ENCODE measurements at places on chromosomes 3 and 15.

GRCh38 chr3:186841620-186842019 is 890 bp upstream of the ADIPOQ start:
- no peak for DNase-seq

GRCh38 chr15:58165661-58166060 is 27.5 kb downstream of the AQP9 start:
- no peak for DNase-seq

- DNase-seq: no peak
Measured at GRCh38 chr3:32839714-32840085, 21.9 kb downstream of the TRIM71 start.

GRCh38 chr3:49134471-49135265 is 1.8 kb upstream of the LAMB2 start:
- no peak for DNase-seq

- DNase-seq: peak; percentile 39
Measured at GRCh38 chr3:10941972-10942371, 50.6 kb upstream of the SLC6A1 start.

- DNase-seq: no peak
Measured at GRCh38 chr15:99348412-99348811, 97.1 kb downstream of the LRRC28 start.

GRCh38 chr3:182732232-182733015 is 60.9 kb upstream of the ATP11B start:
- DNase-seq: no peak

GRCh38 chr3:190575437-190576185 is 61.7 kb downstream of the IL1RAP start:
- DNase-seq: no peak

DNA sequence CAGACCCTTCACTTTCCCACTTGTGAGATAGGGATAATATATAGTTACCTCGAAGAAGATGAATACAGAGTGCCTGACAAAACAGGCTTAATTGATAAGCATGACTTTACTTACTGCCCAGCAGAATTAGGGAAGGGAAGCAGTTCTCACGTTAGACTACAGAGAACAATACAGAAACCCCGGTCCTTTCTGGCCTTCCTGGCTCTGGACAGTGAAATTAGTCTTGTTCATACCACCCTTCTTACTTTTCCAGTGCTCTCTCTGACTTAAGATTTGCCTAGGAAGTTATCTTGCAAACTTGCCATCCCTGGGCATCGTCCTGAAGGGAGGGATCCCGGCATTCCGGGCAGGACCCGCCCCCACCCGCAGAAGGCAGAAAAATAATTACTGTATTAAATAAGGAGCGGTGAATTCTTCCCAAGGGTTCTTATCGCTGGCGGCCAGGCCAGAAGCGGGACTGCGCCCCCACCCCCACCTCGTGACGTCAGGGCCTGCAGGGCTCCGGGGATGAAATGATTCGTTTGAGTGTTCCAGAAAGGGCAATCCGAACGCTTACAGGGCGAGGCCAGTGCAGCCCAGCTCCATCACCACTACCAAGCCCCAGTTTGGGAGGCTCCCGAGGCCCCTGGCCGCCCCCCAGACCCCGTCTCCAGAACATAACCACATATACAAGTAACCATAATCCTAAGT is 8.4 kb downstream of the SOX2 start:
- no peak for DNase-seq

DNA sequence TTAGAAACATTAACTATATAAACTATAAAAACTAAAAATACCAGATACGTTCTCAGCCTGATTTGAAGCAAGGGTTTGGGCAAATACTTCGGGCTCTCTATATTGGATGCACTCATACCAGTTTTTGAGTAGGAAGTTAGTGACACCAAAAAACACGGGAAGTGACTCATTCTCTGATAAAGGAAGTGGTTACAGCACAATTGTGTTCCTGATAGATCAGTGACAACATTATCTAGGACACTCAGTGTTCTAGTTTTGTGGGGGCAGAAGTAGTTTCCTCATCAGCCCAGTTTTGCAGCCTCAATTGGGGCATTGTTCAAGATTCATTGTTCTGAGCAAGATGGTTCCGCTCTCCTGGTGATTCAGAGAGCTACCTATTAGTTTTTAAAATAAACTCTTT is 469.6 kb upstream of the DPPA4 start:
- peak; percentile 8 for DNase-seq

- no peak for DNase-seq
Measured at GRCh38 chr15:99480016-99480810, 85.6 kb upstream of the MEF2A start.

DNA sequence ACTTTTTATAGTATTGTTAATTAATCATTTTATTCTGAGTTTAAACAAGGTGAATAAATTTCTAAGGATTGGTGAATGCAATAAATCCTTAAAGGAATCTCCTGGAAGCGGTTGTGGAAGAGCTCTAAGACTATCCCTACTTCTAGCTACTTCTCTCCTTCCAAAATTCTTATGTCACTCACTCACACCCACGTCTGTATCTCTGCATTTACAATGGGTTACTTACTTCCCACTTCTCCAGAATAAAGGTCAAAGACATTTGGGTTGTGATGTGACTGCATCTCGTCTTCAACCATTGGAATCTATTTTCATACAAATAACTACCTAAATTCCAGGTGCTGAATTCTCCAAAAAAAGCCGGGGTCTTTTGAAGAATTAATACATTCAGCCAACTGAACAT is 234.2 kb upstream of the MDFIC2 start:
- no peak for DNase-seq

GRCh38 chr3:116067326-116067725 is 378.0 kb downstream of the LSAMP start:
- no peak for DNase-seq

- DNase-seq: no peak
Measured at GRCh38 chr3:159751752-159752151, 236.9 kb upstream of the IL12A start.

GRCh38 chr3:177448987-177449359 is 251.7 kb upstream of the TBL1XR1 start:
- DNase-seq: no peak

GRCh38 chr15:87144775-87145174 is 1065.1 kb downstream of the AGBL1 start:
- DNase-seq: no peak

DNA sequence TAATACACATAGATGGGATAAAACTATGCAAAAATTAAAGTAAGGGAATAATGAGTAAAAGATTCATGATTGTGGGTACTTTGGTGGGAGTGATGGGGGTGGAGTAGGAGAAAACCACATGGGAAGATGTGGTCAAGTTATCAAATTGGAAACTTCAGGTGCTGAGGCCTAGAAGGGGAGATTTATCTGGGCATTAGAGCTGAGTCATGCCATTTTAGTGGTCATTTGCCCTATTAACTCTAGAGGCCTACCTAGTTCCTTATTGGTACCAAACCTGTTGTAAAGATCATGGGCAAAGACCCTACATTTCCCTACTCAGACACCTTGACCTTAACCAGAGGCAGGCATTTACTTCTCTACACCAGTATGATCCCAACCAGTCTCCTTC is 125.9 kb upstream of the BCL6 start:
- DNase-seq: no peak

DNA sequence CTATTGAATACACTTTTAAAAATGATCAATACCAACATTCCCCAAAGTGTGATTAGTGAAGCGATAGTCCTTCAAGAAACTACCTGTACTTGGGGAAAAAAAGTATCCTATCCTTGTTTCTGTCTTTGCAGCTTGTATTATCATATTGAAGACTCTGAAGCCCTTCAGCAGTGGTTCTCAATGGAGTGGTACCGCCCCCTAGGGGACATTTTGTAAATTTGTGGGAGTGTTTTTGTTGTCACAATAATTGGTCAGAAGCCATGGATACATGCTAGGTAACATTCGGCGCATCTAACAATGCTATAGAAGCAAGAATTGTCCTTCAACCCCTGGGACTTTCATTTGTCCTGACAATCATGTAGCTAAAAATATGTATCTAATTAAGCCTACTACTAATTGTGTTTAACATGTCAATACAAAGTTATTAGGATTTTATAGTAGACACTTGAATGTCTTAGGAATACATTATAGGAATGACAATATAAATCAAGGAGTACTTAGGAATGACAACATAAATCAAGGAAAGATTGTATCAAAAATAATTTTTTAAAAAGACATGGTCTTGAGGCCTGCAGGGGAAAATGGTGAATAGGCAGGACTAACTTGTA is 53.7 kb downstream of the NMD3 start:
- peak; percentile 41 for DNase-seq

DNA sequence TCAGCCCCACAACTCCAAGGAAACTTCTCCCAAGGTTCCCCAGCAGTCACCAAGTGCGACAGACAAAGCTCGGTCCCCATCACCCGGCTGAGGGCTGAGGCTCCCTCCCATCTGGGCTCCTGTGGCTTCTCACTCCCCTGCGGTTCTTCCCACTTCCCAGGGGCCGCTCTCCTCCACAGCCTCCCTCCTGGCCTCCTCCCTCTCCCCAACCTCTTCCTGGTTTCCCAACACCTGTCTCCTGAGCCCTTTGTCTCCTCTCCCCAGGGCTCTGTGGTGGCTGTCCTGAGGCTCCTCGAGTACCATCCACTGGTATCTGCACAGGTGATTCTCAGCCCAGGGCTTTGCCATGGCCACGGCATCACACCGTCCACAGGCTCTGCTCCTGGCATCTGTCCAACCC is 113.2 kb upstream of the NSMCE3 start:
- DNase-seq: no peak

- DNase-seq: no peak
Measured at GRCh38 chr3:177837951-177838655, 640.8 kb upstream of the TBL1XR1 start.
